ENCODE measurements at places on chromosomes 13 and 19. TPM values are rescaled to one million over a fixed set of nuclear protein-coding genes. Genes with fewer than 3 reads are reported as not detected.

GRCh38 chr19:21704320-21704719 lies 63.1 kb downstream of the ZNF100 start:
- H3K4me3 ChIP-seq = no peak overlapping the region
- DNase-seq = no peak
- no peaks in the 10 kb centered on the region for H3K4me1 ChIP-seq
- H3K27ac ChIP-seq = no peak overlapping the region

The CEACAM3 gene
- not detected for total RNA-seq

The DNAJC15 gene
- total RNA-seq = 25.5 TPM

GRCh38 chr13:67577361-67577760 lies 347.2 kb upstream of the PCDH9 start:
- no peak for DNase-seq
- no peaks in the 10 kb centered on the region for H3K36me3 ChIP-seq
- no peaks in the 10 kb centered on the region for H3K27me3 ChIP-seq
- no peak overlapping the region for H3K4me3 ChIP-seq
- no peak overlapping the region for H3K27ac ChIP-seq

DNA sequence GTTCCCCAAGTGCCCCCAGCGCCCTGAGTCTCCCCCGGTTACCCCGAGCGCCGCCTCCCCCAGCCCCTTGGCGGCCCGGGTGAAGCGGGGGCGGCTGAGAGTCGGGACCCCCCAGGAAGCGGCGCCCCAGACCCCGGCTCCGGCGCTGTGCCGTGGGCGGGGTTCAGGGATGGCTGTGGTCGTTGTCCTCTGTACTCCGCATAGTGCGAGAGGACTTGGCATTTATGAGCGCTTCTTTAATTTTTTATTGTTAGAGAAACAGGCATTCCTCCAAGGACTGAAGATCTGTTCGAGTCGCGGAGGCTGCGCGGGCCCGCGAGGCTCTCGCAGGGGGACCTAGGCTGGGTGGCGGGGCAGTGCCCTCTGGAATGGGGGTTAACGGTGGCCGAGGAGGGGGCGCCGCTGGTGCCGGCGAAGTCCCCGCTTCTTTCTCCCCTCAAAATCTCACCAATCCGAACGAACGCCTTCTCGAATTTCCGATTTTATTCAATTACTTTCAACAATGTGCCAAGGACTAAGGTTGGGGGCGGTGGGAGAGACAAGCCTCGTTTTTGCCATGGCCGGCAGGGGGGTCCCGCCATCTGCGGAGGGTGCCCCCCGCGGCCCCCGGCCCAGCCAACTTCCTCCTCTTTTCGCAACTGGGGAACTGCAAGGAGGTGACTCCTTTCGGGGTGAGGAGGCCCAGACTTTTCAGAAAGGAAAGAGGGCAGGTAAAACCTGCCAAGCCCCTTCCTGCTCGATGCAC lies 596 bp upstream of the GJB2 start:
- no peak overlapping the region for H3K4me3 ChIP-seq
- H3K4me1 ChIP-seq = peaks cover 9% of the 10 kb centered on the region
- no peaks in the 10 kb centered on the region for H3K36me3 ChIP-seq

The SGCG gene
- total RNA-seq = not detected

DNA sequence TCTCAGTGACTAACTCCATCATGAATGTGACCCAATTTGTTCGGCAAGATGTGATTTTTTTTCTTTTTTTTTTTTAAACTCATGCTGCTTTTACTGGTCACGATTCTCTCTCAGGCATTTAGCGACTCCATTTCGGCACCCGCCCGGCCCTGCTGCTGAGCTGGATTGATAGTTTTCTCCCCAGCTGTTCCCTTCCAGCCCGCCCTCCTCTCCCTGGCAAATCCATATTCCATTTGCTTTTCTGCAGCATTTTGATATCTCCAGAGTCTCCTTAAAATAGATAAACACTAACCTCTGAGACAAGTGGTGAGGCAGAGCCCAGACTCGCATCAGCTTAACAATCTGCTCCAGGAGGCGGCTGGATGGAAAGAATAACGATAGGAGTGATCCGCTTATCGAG lies 55.5 kb upstream of the KATNAL1 start:
- H3K4me1 ChIP-seq = peaks cover 45% of the 10 kb centered on the region
- DNase-seq = no peak
- H3K27me3 ChIP-seq = peaks cover 2% of the 10 kb centered on the region

GRCh38 chr13:75770592-75771011 lies 134.5 kb downstream of the LMO7 start:
- peaks cover 39% of the 10 kb centered on the region for H3K36me3 ChIP-seq
- peak overlapping the region; percentile 73 for H3K4me3 ChIP-seq
- H3K27me3 ChIP-seq = peaks cover 11% of the 10 kb centered on the region
- peaks cover 100% of the 10 kb centered on the region for H3K4me1 ChIP-seq
- no peak for DNase-seq

Measured in HFFc6 (cell line).